ENCODE measurements at places on chromosomes 2 and 18.

DNA sequence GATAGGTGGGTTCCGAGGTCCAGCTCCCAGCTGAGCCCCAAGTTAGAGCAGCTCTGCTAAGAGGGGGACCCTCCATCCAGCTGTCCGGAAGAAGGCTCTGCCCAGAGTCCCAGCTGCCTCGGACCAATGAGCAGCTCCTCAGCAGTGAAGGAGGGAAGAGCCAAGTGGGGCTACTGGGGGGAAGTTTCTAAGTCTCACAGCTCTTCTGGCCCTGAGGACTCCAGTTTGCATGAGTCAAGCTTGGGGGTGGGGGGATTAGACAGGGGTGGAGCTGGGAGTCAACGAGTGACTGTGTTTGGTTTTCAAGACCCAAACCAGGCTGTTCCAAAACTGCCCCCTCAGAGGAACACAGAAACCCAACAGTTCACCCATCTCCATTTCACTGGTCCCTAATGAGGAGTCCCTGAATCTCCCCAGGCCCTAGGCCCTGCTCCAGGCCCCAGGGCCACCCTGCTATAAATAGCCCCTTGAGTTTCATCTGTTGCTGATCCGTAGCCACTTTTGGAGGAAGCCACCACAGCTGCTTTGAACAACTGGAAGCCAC, 100.9 kb downstream of the TNS1 start:
- no peak for DNase-seq

DNA sequence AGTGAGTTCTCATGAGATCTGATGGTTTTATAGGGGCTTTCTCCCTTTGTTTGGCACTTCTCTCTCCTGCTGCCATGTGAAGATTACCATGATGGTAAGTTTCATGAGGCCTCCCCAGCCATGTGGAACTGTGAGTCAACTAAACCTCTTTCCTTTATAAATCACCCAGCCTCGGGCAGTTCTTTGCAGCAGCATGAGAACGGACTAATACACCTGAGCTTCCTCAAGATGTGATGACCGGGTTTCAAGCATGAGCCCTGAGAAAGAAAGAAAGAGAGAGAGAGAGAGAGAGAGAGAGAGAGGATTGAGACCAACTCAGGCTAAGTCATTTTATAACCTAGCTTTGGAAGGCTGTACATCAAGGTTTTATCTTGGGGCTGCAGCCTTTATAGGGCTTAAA, 167.7 kb upstream of the SERPINE2 start:
- DNase-seq = no peak

DNA sequence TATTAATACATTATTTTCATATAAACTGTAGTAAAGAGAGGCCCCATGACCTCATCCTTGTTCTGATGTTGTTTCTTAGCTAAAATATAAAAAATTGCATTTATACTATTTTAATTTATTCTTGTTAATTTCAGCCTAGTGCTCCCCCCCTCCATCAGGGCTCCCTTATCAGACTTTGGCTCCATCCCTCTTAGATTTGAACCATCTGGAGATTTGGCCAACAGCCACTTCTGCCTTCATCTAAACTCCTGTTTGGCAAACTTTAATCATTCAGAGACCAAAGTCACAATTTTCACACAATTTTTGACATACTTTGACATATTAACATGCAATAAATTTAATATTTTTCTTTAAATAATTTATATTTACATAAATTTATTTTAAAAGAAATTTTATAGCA, 569.3 kb downstream of the TDRD15 start:
- no peak for DNase-seq

GRCh38 chr2:1480671-1481076, 67.4 kb downstream of the TPO start:
- DNase-seq = no peak

- no peak for DNase-seq
Observed at GRCh38 chr18:9690418-9691188, 17.5 kb upstream of the RAB31 start.

- no peak for DNase-seq
Observed at GRCh38 chr18:26453386-26453901, 94.9 kb downstream of the KCTD1 start.

Data from breast epithelium (tissue), 4 donors.